ENCODE measurements at places on chromosomes 11 and 22.

DNA sequence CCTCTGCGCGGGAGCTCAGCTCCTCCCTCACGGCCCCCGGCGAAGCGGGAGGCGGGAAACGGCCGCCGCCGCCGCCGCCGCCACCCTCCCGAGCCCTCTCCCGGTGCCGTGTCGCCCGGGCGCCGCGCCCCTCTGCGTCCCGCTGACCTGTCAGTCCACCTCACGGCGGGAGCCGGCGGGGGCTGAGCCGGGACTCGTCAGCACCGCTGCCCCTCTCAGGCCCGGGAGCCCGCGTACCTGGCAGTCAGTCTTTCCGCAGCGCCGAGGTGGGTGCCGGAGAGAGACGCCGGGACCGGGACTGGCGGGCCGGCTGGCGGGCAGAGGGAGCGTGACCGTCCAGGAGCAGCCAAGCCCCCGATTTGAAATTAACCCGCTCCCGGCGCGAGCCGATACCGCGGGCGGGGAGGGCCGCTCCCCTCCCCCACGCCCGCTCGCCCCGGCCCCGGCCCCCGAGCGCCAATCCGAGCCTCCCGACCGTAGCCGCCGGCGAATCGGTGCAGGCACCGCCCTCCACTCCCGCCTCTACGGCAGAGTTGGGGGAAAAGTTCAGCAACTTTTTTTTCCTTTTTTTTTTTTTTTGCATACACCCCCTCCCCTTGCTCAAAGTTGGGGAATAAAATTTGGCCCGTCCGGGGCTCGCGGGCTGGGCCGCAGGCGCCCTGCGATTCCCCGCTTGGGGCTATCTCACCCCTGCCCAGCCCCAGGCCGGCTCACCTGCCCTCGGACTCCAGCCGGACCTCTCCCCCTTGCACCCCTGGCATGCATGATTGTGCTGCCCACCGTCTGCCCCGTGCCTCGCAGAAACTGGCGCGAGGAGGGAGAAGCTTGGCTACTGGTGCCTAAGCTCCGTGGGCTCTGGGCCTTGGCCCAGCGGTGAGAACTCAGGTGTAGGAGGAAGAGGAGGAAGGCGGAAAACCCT, 774 bp upstream of the E2F8 start:
- no peak for DNase-seq

DNA sequence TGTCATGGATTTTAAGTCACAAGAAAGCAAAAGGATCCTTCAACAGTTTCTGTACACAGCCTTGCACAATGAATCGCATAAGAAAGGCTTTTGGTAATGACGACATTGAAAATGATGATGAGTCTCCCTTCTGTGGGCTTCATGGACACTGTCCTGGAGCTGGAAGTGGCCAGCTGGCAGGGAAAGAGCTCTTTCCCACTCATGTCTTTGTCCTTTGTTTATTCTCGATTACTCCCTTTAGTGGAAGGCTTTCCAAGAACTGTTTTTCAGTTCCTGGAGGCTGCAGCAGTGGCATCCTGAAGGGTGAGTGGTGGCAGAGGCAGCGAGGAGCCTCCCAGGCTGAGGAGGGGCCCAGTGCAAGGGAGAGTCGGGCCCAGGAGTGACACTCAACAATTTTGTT, 505.2 kb downstream of the NTM start:
- no peak for DNase-seq

GRCh38 chr11:27241311-27242122, 121.5 kb downstream of the CCDC34 start:
- no peak for DNase-seq

GRCh38 chr11:115580927-115581680, 76.9 kb upstream of the CADM1 start:
- DNase-seq: no peak
